ENCODE measurements at places on chromosomes 3 and 15. TPM values are rescaled to one million over a fixed set of nuclear protein-coding genes. Genes with fewer than 3 reads are reported as not detected.

GRCh38 chr15:34331809-34332208 is 5.8 kb downstream of the SLC12A6 start:
- DNase-seq, result no peak

- no peak for DNase-seq
These were observed 146.6 kb upstream of the PEX5L start for GRCh38 chr3:180183346-180183745.

DNA sequence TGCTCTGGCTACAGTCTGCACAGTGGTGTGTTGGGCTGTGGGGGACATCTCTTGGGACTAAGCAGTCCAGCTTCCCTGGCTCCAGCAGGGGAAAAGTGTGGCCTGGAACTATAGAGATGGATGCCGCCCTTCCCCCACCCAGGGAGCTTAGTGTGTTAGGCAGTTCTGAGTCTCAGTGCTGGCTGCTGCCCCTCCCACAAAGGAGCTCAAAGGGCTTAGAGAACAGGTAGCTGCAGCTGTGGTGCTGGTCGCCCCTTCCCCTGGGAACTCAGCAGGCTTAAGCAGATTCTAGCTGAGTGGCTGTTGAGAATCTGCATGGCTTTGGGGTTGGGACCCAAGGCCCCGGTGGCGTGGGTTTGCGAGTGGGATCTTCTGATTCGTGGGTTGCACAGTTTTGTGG is 190.8 kb downstream of the PDCD6IP start:
- DNase-seq, result no peak

Gene EPB42
- not detected for total RNA-seq

GRCh38 chr3:135840436-135840835 is 125.1 kb upstream of the PPP2R3A start:
- no peak for DNase-seq

DNA sequence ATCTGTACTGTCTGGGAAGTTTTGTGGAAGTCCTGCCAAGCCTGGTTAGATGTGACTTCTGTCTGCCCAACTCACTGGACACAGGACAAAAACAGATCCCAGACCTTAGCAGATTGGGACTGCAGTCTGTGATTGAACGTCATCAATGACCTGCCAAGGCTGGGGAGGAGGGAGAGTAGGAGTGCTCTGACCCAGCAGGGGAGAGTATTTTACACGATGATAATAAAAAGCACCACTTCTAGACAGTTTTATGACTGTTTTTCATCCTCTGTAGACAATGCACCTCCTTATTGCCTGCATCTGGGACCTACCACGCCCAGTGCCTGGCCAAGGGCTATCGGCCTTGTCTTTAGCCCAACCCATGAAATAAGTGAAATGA is 102.3 kb upstream of the NR2E3 start:
- no peak for DNase-seq

Gene ACOX2
- not detected for total RNA-seq

Gene RAB6B
- total RNA-seq, result 5.3 TPM

DNA sequence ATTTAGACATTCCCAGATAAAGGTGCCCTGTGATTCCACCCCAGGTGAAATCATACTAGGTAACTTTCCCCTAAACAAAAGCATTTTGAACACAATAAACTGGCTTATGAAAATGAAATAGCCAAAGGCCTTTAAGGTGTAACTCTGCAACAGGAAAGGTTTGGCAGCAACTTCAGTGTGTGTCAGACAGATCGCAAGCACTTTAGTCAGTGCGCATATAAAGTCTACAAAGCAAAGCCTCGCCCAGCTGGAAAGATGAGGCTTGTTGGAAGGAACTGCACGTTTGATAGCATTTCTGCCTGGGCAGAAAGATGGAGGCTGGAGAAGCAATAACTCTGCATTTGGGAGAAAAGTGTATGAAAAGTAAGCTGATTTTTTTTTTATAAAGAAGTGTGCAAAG is 57.9 kb downstream of the PRICKLE2 start:
- DNase-seq, result peak; percentile 64

Data from mammary epithelial cell (primary cell).